Activated CD4-positive, alpha-beta T cell treated with anti-CD3 and anti-CD28 coated beads, Interleukin-2, amount 10 ng/mL, durations not matched to agents 7 days and 5 days (primary cell): ENCODE measurements at places on chromosomes 13 and 19. TPM values are rescaled to one million over a fixed set of nuclear protein-coding genes. Genes with fewer than 3 reads are reported as not detected.

Gene SYDE1
- total RNA-seq: 0.15 TPM

Gene INAFM1
- 14.9 TPM for total RNA-seq

Gene SERTAD3
- 10.6 TPM for total RNA-seq

Gene B3GNT3
- 0.35 TPM for total RNA-seq

Gene RFPL4AL1
- total RNA-seq: not detected

GRCh38 chr13:66365101-66365500, 865.0 kb downstream of the PCDH9 start:
- H3K27ac ChIP-seq: no peak overlapping the region
- DNase-seq: no peak
- H3K27me3 ChIP-seq: no peaks in the 10 kb centered on the region
- H3K4me1 ChIP-seq: no peaks in the 10 kb centered on the region
- no peaks in the 10 kb centered on the region for H3K36me3 ChIP-seq
- no peak overlapping the region for H3K4me3 ChIP-seq

DNA sequence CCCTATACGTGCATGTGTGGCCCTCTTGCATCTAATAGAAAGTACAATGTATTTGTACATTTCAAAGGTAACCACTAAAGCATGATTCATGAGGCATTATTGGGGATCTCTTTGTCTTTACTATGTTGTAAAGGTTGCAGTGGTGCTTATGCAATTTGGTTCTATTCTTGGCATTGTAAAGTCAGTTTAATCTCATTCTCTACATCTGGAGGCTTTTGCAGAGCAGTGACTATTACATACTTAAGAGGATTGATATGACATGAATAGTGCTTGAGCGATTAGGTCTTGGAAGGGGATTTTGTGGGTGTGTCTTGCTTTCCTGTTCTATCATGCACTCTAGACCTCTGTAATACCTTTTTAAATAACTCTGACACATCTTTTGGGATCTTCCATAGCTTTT, 610.0 kb downstream of the EFNB2 start:
- H3K4me3 ChIP-seq: no peak overlapping the region
- no peaks in the 10 kb centered on the region for H3K36me3 ChIP-seq
- no peaks in the 10 kb centered on the region for H3K27me3 ChIP-seq
- H3K27ac ChIP-seq: no peak overlapping the region
- no peak for DNase-seq

DNA sequence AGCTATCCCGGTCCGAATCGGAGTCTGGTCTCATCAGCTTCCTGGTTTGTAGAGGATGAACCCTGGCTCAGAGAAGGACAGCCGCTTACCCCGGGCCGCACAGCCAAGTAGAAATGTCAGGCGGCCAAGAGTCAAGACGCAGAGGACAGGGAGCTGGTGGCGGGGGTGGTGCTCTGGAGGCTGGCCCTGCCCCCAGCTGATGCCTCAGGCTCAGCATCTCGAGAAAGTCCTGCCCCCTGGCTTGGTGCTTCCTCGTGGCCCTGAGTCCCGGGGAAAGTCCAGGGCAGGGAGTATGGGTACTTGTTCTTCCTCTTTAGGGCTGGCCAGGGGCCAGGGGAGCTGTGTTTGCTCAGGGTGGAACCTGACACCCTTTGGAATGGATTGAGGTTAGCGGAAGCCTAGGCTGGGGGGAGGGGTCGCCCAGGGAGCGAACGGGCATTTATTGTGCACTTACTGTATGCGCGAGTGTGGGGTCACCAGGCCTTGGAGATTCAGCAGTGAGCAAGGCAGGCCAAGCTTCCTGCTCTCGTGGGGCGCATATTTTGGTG, 2.2 kb downstream of the TJP3 start:
- H3K27ac ChIP-seq: no peak overlapping the region
- no peaks in the 10 kb centered on the region for H3K36me3 ChIP-seq
- H3K27me3 ChIP-seq: peaks cover 5% of the 10 kb centered on the region
- H3K4me1 ChIP-seq: peaks cover 6% of the 10 kb centered on the region
- no peak overlapping the region for H3K4me3 ChIP-seq

- no peaks in the 10 kb centered on the region for H3K36me3 ChIP-seq
- H3K4me1 ChIP-seq: no peaks in the 10 kb centered on the region
- DNase-seq: no peak
- H3K27ac ChIP-seq: no peak overlapping the region
- H3K4me3 ChIP-seq: no peak overlapping the region
Measured at GRCh38 chr13:38674208-38674607, 12.7 kb upstream of the FREM2 start.

- peaks cover 16% of the 10 kb centered on the region for H3K4me1 ChIP-seq
- no peak for DNase-seq
- H3K27me3 ChIP-seq: peaks cover 2% of the 10 kb centered on the region
- no peaks in the 10 kb centered on the region for H3K36me3 ChIP-seq
- H3K4me3 ChIP-seq: no peak overlapping the region
Measured at GRCh38 chr13:21229241-21230024, 53.0 kb downstream of the MRPL57 start.

DNA sequence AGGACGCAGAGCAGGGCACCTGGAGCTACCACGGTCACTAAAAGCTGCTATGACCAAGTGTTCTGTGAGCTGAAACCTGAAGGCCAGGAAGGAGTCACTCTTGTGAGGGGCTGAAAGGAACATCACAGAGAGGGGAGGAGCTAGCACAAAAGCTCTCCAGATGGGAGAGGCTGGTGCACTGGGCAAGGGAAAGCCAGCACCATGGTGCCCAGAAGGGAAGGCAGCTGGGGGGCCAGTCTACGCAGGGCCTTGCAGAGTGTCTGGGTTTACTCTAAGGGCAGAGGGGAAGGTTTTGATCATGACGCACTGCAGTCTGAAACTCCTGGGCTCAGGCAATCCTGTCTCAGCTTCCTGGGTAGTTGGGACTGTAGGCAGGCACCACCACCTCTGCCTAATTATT, 4.1 kb upstream of the ZNF580 start:
- peak overlapping the region; percentile 100 for H3K27ac ChIP-seq
- H3K4me1 ChIP-seq: peaks cover 67% of the 10 kb centered on the region
- DNase-seq: no peak
- peaks cover 38% of the 10 kb centered on the region for H3K36me3 ChIP-seq
- H3K4me3 ChIP-seq: no peak overlapping the region

DNA sequence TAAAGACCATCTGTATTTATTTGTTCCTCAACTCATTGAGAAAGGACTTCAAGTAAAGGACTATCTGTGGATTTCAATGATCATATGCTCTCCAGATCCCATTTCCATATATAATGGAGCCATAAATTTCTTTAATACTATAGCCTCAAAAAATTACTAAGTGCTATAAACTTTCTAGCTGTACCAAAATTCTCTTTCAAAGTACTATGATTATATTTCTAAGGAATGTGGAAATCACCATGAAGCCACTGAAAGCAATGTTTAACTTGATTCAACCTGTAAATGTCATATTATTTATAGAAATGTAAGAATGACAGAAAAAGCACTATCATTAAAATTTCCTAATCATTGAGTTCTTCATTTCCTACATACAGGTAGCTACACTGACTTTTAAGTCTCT, 20.7 kb downstream of the TBC1D4 start:
- H3K36me3 ChIP-seq: no peaks in the 10 kb centered on the region
- H3K27ac ChIP-seq: no peak overlapping the region
- peaks cover 2% of the 10 kb centered on the region for H3K27me3 ChIP-seq
- DNase-seq: no peak
- no peaks in the 10 kb centered on the region for H3K4me1 ChIP-seq

DNA sequence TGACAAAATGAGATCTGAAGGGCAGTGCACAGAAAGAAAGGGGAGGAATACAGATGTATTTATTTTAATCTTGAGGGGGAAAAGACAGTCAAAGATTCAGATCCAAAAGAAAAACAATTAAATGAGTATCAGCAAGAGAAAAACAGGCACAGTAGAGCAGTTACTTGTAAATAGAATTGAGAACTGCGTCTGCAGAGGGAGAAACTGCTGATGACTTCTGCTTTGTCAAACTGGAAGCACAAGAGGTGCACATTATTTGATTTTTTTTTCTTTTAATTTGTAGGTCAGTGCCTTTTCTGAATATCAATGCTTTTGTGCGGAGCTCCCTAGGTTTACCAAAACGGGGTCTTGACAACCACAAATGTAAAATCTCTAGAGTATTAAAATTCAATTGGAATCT, 37.3 kb downstream of the EFNB2 start:
- H3K27me3 ChIP-seq: peaks cover 57% of the 10 kb centered on the region
- no peaks in the 10 kb centered on the region for H3K36me3 ChIP-seq
- DNase-seq: no peak
- H3K4me1 ChIP-seq: peaks cover 13% of the 10 kb centered on the region

DNA sequence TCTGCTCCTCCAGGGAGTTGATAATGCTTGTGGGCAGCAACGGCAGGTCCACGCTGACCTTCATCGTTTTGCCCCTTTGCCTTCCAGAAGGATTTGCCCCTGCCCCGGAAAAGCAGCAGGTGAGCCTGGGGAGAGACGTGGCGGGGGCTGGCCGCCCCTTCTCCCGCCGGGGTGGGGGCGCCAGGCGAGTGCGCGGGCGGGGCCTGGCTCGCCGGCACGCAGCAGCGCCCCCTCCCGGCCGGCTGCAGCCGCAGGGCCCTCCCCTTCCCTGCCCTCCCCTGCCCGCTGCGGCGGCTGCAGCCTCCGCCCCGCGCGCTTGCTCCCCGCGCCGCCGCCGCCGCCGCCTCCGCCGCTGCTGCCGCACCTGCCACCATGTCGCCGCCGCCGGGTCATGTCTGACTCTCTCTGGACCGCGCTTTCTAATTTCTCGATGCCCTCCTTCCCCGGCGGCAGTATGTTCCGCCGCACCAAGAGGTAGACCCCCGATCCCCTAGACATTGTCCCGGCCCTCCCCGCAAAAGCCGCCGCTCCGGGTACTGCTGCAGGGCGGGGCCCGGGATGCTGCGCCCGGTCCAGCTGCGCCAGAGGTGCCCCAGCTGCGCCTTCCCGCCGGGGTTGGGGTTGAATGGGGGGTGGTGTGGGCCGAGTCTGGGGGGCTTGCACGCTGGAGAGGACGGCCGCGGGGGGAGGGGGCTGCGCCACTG, at the start of gene MAST1:
TSS of gene MAST1 (plus strand) at position 334 of the 704 bp plus-strand sequence. CDS start at position 392, 58 bp downstream.
- peak within 1 kb of the TSS; percentile 52 for H3K4me3 ChIP-seq
- H3K4me1 ChIP-seq: peaks cover 39% of the 10 kb centered on the region
- no peak within 1 kb of the TSS for H3K27ac ChIP-seq
- no peaks in the 10 kb centered on the region for H3K36me3 ChIP-seq

DNA sequence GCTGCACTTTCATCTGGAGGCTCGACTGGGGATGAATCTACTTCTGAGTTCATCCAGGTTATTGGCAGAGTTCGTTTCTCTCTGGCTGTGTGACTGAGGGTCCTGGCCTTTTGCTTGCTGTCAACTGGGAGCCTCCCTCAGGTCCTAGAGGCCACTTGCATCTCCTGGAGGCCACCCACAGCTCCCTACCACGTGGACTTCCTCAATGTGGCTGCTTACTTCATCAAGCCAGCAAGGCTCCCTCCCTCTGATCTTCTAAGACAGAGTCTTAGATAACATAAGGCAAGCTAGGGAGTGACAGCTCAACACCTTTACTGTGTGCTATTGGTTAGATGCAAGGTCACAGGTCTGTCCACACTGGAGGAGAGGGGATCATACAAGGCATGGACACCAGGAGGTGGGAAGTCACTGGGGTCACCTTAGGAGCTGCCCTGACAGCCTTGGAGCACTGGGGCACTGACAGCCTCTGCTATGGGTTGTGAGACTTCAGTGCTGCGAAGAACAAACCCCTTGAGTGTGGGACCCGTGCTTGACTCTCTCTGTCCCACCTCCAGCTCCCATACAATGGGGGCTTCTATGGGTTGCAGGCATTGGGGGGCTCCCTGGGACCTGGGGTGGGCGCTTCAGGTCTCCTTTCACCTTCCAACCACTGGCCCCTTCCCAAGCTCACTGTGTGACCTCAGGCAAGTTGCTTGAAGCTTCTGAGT, 5.3 kb downstream of the FAM187B start:
- no peak overlapping the region for H3K4me3 ChIP-seq
- H3K27ac ChIP-seq: peak overlapping the region; percentile 41
- peaks cover 34% of the 10 kb centered on the region for H3K4me1 ChIP-seq
- DNase-seq: no peak

DNA sequence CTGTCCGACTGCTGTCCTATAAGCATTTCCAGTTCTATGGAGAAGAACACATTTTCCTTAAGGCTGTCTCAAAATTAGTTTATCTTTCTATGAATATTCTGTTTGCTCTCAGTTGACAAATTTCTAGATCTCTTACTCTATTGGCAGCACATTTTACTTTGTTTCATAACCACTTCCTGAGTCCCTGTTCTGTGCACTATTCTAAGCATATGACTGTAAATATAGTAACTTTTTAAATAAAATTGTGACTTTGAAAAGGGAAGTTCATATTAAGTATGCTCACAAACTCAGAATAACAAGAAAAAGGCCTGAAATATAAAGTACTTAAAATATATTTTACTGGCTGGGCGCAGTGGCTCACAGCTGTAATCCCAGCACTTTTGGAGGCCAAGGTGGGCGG, 56.5 kb upstream of the HTR2A start:
- H3K27ac ChIP-seq: no peak overlapping the region
- H3K4me3 ChIP-seq: no peak overlapping the region
- no peak for DNase-seq
